ENCODE measurements at places on chromosomes 3 and 15.

- DNase-seq, result no peak
These were observed 123.2 kb downstream of the LRRK1 start for GRCh38 chr15:101042320-101042719.

DNA sequence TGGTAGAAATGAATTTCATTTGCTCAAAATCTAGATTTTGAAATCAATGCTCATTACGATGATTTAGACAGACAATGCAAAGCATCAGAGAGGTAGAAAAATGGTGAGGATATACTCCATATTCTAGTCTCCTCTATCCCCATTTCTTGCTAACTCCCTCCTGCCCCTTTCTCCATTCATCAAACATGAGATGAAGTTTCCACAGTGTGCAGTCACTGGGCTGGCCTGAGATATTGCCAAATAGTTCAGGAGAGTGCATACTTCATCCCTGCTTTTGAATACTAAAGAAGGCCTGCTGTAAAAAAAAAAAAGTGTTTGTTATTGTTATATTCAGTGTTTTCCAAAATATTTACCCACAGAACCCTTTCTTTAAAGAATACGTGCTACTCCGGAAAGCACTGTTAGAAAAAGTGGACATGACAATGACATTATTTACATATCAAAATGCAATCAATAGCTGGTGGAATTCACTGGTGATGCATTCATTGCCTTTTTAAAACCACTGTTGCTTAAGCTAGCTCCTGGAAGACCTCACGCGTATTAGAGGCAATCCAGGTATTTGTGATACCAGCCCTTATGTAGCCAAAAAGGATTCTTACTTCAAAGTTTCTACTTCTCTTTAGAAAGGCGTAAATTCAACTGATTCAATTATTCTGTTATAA, 247.6 kb upstream of the SOX2 start:
- no peak for DNase-seq

GRCh38 chr15:38636597-38636996, 72.0 kb upstream of the RASGRP1 start:
- no peak for DNase-seq

DNA sequence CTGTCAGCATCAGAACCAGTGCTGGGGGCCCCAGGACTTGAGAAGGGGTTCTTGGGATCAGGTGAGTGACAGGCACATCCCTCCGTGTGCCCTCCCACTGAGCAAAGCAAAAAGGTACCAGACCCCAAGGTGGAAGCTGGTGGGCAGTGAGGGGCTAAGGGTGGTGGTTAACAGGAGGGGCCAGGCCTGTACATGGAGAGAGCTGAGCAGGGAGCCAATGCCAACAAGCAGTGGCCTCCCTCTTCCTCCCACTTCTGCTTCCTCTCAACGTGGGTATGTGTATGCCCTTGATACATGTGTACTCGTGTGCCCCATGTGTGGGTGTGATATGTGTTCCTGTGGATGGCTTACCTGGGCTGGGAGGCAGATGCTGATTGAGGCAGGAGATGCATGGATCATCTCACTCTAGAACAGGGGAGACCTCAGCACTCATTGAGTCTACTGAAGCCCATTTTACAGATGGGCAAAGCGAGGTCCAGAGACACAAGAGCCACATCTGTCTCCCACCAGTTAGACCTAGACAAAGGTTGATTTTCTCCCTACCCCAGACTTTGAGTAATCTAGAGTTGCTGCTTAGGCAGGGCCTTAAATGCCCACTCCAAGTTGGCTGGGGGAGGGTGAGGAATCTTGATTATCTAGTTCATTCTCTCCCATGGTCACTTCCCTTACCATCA, 945 bp downstream of the VIPR1 start:
- DNase-seq, result no peak

DNA sequence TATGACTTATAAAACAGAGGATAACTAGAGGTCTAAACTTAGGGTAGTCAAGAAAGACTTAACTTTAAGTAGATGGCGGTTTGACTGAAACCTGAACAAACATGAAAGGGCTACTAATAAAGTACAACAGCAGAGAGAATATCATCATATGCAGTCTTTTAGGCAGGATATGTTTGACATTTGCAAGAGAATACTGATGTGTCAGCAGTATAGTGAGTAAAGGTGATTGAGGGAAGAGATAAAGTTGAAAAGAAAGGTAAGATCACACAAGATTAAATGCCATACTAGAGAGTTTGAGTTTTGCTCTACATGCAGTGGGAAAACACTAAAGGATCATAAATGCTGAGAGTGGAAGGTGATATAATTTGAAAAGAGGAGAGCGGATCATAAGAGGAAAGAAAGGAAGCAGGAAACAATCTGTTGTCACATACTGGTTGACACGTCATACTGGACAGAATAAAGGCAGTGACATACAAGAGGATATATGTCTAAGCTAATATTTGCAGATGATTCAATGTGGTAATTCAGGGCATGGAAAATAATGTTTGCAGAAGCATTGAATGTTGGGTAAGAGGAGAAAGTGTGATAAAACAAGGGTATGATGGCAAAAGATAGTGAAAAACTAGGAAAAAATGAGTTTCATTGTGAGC, 223.0 kb downstream of the EPHA6 start:
- no peak for DNase-seq

DNA sequence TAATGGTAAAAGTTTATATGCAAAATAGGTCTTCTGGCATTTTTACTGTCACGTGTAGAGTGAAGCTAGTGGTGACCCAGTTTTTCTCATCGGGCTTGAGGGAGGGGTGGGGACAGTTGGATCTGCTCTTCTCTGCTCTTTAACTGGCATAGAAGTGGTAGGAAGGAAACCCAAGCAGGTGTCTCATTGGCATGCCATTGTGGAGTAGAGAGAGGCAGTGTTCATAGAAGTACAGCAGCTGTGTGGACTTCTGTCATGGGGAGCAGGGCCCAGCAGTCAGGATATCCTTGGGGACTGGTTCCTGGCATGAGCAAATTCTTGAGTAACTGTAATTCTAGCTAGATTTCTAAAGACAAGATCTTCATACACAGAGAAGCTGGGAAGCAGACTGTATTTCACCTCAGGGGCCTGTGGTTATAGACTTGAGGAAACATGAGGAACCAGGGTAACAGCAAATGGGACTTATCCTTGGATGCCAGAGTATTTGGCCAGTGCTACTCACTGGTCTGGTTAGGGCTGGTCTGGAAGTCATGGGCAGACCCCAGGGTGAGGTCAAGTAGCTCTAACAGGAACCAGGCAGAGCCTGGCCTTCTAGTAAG, 42.9 kb downstream of the CDIN1 start:
- no peak for DNase-seq

DNA sequence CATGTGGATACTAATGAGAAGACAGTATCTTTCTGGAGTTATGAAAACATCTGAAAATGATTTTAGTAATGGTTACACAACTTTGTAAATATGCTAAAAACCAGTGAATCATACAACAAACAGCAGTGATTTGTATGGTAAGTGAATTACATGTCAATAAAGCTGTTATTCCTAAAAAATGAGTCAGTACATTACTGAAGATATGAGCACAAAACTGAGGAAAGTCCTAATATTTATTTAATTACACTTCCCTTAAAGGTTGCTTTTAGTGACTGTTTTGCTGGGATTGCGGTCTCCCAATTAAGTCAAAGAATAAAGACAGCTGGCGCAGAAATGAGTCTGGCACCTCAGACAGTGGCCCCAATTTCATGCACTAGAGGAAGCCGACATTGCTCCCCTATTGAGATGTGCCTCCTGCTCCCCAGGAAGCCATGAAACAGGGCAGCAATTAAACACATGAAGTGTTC, 50.9 kb upstream of the FSIP1 start:
- DNase-seq, result peak; percentile 1

DNA sequence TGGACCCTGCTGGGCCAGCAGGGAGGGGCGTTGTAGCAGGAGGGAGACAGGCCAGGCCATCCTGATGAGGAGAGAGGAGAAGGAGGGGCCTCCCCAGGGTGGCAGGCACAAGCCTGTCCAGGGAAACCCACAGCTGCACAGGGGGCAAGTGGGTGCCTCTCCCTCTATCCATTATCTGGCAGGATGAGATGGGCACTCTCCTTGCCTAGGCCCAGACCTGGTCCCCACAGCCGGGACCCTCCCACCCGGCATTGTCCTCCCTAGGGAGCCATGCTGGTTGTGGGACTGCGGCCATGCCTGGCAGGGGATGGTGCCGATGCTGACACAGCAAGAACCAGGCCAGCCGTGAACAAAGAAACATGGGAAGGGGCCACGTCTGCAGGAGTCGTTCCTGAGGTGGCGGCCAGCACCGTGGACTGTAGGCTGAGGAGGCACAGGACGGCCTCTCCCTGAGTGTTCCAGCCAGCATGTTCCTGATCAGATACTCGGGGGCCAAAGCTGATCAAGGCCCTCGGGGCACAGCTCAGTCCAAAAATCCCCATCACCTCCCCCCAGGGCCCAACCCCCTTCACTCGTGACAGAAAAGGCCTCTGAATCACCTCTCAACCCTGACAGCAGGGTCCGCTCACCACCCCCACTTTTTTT, 19.2 kb upstream of the CYP11A1 start:
- no peak for DNase-seq
